GM23338 (cell line): ENCODE measurements at places on chromosomes 2 and 18. TPM values are rescaled to one million over a fixed set of nuclear protein-coding genes. Genes with fewer than 3 reads are reported as not detected.

DNA sequence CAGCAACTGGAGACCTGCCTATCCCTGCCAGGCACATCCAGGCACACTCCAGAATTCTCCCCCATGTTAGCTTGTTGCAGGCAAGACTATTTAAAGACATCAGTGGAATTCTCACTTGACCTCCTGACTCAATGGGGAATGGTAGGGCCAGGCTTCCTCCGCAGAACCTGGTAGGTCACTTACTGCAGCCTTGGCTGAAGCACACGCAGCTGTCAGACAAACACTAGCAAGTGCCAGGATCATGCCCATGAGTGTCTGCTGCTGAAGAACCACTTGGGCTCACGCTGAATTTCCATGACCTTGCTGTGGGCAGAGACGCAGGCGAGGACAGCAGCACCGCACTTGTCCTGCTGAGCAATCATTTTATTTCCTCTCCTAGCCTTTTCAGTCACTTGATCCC, 3.2 kb downstream of the LRRC30 start:
- no peak for DNase-seq

DNA sequence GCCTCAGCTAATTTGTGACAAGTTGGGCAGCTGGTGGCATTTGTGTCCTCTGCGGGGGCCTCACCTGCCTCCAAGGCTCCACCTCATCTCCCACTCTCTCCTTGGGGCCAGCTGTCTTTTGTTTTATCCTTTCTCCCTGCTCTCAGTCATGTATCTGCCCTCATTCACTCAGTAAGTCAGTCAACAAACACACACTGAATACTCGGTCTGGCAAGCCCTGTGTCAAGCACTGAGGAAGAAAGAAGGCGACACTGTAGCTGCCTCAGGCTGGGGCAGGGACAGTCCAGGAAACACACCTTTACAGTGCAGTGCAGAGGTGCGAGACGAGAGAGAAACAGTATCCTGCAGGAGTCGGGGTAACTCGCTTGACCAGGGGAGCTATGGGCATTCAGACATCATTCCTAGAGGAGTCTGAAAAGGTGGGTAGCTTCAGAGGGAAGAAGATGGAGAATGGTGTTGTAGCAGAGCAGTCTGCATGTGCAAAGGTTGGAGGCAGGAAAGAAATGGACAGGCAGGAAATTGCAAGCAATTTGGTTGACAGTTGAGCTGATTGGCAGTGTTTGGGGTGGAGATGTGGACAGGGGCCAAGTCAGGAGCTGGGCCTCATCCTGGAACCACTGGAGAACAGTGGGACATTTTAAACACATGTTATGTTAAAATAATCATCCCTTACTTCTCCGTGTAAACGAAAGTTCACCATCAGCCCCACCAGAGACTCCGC, 34.9 kb downstream of the SCTR start:
- no peak for DNase-seq

DNA sequence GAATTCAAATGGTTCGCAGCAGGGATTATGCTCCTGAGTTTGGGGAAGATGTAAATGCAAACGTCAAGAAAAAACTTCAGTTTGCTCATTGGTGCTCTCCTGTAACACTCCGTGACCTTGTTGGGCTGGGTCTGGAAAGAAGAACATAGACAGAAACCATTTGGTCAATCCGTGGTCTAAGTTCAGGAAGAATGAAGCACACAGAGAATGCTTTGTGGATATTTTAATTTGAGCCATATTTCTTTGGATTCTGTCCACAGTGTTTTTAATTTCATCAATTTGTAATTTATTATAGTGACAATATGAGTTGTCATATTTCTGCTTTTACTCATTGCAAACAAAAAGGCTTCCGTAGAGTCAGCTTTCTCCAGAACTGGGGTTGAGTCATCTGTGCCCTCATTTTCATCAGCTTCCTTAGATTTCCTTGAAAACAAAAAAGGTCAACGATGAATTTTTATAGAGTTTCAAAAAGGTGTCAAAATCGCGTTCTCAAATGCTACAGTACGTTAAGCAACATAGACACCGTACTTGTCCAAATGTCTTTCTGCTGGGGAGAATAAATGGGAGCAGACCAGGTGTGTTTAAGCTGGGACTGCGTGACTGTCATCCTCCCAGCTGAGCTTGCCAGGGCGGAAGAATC, 606.4 kb downstream of the RNF144A start:
- DNase-seq: no peak

DNA sequence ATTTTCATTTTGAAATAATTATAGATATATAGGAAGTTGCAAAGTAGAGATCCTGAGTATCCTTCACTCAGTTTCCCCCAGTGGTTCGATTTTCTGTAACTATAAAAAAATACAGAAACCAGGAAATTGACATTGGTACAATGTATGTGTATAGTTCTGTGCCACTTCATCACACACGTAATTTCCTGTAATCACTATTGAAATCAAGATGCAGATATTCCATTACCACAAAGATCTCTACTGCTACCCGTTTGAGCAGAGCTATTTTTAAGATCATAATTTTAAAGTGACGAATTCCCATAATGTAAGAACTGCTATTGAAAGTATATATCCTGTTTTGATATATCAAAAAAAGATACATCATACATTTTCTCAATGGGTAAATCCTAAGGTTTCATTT, 142.3 kb downstream of the BABAM2 start:
- DNase-seq: no peak

- no peak for DNase-seq
Measured at GRCh38 chr2:202101026-202101579, 28.0 kb downstream of the KIAA2012 start.

- no peak for DNase-seq
Measured at GRCh38 chr2:212640428-212640827, 101.8 kb upstream of the ERBB4 start.

DNA sequence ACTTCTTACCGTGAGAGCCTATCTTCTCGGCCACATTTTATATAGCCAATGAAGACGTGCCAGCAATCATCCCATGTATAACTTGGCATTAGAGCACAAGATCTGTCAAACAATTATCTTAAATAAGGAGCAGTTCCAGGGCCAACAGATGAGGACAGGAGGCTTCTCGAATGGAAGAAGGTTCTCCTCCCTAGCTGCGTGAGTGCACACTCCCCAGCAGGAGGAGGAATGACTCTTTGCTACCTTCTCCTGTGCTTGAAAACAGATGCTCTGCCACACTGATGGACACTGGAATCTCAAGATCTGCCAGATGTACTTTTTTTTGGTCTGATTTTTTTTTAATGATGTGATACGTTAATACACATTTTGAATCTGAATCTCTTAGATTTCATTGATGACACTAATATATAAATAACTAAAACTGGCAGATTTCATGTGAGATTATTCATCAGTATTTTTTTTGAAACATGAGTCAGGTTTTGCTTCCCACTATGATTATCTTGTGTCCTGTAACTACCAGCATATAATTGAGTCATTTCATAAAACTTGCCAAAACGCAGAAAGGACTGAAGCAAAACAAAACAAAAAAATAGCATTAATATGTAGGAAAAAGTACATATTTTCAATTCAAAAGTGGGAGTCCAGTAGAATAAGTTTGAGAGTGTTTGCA, 626 bp upstream of the VIT start:
- DNase-seq: peak; percentile 29

- no peak for DNase-seq
Measured at GRCh38 chr18:32777049-32777448, 4.2 kb upstream of the KLHL14 start.

DNA sequence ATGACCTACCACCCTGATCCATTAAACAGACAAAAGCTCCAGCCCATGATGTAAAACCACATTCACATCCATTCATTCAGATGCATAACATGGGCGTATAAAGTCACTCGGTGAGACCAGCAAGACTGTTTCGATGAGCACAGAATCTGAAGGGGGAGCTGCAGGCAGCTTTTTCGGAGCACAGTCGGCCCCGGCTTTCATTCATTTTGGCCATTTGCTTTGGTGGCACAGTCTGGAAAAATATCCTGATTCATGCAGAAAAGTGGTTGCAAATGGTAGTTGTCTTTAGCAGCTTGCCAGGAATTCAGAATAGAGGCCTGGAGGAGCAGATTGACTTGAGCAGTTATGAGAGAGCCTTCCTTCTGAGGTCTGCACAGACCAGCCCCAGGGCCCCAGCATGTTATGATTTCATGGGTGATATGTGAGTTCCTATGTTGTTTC, 11.2 kb downstream of the ARID5A start:
- DNase-seq: peak; percentile 60

GRCh38 chr2:159084384-159085370, 116.2 kb downstream of the TANC1 start:
- no peak for DNase-seq

DNA sequence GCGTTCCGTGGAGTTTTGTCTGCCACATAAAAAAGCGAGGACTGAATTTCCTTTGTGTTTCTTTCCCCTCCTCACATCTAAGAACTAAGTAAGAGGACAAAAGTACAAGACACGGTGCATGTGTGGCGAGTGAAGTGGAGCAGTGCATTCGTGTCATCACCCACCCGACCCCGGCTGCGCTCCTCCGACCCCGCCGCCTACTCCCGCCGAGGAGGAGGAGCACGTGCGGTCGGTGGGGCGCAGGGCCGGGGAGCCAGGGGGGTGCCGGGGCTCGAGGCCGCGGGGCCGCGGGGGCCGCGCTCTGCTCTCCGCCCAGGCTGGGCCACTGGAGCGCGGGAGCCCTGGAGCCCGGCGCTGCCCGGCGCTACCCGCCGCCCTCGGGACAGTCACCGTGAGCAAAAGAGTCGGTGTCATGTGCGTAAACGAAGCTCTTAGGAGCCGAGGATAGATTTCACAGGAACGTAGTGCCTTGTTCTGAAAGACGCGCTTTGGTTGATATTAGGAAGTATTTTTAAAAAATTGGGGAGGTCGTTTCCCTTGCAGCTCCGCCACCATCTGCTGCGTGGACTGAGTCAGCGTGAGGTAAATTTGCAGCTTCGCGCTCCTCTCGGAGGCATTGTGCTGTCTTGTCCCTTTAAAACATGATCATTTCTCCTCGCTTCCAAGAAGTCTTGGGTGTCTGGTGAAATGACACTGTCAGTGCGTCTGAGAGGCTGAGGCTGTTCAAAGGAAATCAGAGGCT, 11.0 kb downstream of the TBR1 start:
- DNase-seq: peak; percentile 43

DNA sequence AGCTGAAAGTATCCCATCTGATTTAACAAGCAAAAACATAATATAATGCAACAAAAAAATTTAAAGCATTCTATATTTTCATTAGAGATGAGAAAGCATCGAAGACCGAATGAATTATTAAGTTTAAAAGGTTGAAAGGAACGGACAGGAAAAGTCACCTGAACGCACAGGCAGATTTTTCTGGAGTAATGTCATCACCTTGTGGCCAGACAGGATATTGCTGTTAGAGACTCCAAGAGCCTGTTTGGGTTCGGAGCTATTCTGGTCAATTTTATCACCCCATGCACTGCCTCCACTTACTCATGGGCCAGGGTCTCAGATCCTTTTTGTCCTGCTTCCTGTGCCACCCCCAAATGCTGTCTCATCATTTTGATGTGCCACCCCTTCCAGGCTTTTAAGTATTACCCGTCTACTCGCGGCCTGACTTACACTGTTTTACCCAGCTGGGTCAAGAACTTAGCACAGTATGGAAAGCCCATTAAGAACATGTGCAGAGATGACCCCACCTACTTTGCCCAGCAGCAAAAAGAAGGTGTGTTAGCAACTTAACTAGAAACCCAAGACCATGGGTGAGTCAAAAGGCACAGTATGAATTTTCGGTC, 27.3 kb downstream of the GKN2 start:
- DNase-seq: peak; percentile 84

DNA sequence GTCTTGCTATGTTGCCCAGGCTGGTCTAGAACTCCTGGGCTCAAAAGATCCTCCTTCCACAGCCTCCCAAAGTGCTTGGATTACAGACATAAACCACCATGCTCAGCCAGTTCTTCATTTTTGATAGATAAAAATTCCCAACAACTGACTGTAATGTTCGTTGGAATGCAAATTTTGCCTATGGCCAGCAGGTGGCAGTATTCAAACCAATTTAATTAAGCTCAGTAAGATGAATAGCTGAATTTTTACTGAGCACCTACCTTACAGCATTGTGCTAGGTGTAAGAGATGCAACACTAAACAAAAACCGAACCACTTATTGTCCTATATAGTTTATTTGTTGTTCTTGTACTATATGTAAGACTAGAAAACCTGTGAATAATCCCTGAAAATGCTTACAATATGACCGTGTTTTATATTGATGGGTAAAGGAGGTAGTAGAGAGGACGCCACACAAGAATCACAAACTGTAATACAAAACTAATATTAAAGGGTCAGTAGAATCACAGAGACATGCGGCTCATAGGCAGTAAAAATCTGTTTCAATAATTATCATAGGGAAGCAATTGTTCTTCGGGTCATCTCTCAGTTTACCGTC, 8.2 kb upstream of the TMEM182 start:
- peak; percentile 74 for DNase-seq

DNA sequence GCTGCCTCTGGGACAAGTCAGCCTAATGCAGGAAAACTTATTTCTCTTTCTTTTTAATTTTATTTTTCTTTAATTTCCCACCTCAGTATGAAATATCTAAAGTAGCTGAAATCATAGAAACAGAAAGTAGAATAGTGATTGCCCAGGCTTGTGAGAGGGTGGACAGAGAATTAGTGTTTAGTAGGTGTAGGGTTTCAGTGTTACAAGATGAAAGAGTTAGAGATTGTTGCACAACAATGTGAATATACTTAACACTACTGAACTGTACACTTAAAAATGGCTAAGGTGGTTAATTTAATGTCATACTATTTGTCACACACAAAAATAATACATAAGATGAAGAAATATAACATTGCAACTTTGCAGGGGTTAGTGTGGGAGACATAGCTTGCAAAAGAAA, 80.8 kb downstream of the NAT8 start:
- DNase-seq: no peak

DNA sequence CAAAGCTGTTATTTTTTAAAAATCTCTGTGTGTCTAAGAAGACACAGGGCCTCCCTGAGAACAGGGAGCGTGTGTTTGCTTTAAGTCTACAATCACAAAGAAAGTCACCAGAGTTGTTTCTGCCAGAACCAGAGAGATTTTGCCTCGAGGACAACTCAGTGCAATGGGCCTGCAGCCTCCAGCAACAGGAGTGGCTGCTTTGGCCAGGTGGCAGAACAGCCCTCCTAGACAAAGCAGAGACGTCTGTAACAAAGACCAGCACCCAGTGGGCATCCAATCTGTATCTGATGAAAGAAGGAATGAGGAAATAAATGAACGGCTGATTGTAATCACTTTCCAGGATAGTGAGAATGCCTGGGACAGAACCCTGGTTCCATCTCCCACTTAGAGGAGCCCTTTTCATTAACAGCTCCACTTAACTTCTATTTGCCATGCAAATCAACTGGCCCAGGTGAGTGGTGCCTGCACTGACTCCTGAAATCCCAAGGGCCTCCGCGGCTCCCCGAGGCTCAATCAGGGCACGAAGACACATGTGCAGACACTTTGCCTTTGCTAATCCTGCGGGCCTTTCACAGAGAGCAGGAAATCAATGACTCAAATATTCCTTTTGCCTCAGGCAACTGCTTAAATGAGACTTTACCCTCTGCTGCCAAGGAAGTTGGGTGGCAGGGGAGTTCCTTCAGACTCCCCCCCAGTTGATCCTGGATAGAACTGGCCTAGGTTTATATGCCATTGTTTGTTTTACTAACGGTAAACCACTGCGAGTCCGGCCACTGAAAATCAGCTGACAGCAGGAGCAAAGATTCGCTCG, 146.5 kb downstream of the CABLES1 start:
- DNase-seq: peak; percentile 45

The RGPD4 gene
- total RNA-seq: not detected in 2 replicates

The KCNIP3 gene
- 0.83 and 2.6 TPM in 2 replicates for total RNA-seq

The IL1B gene
- not detected in 2 replicates for total RNA-seq

The WNT6 gene
- total RNA-seq: not detected in 2 replicates

The GPC1 gene
- 46.2 and 56.9 TPM in 2 replicates for total RNA-seq

The SNORC gene
- total RNA-seq: 0.62 and 0.80 TPM in 2 replicates

The NEU2 gene
- not detected in 2 replicates for total RNA-seq

The GKN2 gene
- total RNA-seq: not detected in 2 replicates
